Heart right ventricle (tissue), 16 donors: ENCODE measurements at places on chromosomes 16 and 17. TPM values are rescaled to one million over a fixed set of nuclear protein-coding genes. Genes with fewer than 3 reads are reported as not detected.

DNA sequence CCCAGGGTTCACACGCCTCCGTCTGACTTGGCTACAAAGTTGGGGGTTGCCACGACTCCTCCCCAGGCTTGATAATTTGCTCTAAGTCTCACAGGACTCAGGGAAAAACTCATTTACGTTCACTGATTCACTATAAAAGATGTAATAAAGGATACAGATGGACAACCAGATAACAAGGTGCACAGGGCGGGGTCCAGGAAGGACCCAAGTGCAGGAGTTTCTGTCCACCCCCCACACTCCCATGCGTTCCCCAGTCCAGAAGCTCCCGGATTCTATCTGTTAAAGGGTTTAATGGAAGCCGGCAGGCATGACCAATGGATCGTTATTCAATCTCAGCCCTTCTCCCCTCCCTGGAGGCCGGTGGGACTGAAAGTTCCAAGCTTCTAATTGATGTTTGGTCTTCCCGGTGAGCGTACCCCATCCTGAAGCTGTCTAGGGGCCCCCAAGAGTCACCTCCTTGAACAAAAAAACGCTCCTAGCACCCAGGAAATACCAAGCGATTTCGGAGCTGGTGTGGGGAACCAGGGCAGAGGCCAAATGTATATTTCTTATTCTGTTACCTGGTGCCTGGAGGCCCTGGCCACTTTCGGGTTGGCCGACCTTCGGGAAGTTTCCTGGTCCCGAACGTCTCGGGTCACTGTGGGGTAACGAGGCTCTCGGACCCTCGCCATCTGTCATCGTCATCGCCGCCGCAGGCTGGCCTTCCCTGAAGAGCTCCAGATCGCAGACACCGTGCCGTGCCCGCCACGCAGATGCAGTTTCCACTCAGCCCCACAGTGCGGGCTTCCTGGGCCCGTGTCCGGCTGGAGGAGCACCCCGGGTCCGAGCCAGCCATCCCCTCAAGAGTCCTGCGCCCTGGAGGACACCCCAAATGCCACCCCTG lies 13.5 kb upstream of the METRNL start:
- DNase-seq, result no peak

- no peak for DNase-seq
Observed at GRCh38 chr16:85759136-85759535, 8.2 kb upstream of the C16orf74 start.

DNA sequence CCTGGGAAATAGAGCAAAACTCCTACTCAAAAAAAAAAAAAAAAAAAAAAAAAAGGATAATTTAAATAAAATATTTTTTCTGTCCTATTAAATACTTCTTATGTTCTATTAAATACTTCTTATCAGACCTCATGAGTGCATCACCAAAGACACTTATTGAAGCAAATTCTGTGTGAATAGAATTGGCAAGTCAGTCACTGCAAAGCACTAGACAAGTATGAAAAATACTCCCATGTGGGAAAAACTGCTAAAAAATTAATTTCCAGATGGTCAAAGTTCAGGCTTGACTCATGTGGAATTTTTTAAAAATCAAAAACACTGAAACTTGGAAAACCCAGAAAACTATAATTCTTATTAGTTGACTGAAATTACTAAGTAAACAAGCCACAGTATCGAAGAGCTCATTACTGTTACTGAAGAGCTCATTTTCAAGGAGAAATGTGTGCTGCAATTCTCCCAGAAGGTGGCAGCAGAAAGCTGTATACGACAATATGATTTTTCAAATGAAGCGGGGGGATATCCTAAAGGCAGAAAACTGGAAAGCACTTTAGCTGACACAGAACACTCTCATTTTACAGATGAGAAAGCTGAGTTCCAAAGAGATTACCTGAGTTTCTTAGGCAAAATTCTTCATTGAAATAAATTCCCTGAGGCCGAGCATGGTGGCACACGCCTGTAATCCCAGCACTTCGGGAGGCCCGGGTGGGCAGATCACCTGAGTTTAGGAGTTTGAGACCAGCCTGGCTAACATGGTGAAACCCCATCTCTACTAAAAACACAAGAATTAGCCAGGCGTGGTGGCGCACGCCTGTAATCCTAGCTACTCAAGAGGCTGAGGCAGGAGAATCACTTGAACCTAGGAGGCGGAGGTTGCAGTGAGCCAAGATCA lies 15.9 kb upstream of the FBXO47 start:
- DNase-seq, result no peak

GRCh38 chr16:68782198-68783174 lies 45.4 kb downstream of the CDH1 start:
- DNase-seq, result no peak

GRCh38 chr17:72567774-72568173 lies 447.0 kb downstream of the SOX9 start:
- no peak for DNase-seq

DNA sequence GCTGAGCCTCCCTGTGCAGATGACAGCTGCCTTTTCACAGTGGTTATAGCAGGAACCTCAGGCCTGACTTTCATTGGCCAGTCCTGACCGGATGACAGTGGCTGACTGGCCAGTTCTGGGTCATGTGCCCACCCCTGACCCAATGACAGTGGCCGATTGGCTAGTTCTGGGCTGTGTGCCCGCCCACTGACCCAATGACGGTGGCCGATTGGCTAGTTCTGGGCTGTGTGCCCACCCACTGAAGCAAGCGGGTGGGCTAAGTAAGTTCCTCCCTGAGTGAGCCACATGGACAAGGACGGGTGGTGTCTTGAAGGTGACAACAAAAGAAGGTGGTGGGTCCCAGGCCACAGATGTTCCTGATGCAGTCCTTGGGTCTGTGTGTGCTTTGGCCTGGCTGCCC lies 9.5 kb downstream of the DEF8 start:
- peak; percentile 20 for DNase-seq

DNA sequence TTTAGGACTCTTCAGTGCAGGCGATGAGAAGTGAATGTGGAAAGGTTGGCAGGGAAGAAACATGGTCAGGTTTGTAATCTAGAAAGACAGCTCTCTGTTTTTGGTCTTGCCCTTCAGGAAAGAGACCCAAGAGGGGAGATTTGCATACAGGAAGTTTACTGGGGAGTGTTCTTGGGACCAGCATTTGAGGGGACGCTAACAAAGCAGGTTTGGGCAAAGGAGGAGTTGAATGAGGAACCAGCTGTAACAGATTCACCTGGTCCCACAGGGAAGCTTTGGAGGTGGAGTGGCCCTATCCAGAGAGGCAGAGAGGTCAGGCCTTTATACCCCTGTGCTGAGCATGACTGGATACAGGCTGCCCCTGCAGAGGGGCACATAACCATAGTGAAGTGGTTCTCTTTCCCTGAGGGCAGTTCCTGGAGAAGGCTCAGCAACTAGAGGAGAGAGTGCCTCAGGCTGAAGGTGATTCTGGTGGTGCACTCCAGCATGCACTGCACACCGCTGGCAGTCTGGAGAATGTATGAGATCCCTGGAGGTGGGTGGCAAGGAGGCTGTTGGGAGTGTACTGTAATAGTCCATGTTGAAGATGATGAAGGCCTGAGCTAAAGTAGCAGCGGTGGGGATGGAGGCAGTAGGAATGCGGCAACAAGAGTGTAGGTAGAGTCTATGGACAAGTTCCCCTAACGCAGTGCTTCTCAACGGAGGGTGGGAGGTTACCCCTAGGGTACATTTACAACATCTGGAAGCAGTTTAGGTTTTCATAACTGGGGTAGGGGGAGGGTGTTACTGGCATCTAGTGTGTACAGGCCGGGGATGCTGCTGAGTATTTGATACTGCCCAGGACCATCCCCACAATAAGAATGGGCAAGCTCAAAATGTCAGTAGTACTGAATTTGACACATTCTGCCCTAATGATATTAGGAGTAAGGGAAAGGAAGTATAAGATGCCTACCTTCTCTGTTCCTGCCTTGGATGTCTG lies 37.2 kb downstream of the MAP2K6 start:
- DNase-seq, result no peak

The KRT27 gene
- total RNA-seq, result not detected

The VEZF1 gene
- total RNA-seq, result 61.9 TPM

The NACA2 gene
- total RNA-seq, result not detected
